ENCODE measurements at places on chromosomes 6 and 20.

DNA sequence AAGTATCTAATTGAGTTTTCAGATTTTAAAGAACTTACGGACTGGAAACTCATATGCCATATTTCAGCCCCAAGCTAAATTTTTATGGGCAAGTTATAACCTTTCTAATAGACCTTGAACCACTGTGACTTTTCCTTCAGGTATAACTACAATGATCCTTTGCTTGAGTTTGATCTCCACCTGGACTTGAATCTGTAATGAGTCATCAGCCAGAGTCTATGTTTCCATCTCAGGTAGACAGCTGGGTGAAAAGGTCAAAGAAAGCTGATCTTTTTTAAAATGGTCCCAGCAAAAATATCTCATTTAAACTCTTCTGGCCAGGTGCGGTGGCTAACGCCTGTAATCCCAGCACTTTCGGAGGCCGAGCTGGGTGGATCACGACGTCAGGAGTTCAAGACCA is 88.4 kb upstream of the SGK1 start:
- no peak for DNase-seq

DNA sequence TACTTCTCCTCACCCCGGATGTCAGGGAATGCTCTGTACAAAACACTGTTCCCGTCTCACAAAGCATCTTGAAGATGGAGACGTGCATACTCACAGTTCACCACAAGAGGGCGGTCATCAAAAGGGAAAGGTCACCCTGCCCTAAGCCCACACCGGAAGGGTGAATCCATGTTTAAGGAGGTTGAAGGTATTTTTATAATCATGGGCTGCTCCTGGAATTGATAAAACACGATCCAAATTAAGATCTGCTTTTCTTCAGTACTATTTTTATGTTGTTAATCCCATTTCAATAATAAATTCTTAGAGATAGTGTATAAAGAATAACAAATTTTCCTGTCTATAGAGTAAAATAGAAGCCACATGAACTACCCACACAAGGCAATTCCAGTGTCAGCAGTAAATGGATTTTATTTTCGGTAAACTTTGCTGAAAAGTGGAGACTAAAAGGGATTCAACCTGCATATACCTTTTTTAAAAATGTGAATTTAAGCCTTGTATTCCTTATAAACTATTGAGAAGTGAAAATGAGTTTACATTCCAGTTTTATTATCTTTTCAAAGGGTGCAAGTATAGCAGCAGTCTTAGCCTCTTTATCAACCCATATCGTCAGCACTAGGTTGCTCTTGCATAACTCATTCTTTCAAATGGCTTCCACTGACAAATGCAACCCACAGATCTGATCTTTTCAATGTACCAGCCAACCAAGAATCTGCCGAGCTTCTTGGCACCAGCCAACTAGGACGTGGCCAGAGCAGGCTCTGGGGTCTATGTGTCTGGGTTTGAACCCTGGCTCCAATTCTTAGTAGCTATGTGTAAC is 79.7 kb upstream of the MBOAT1 start:
- peak; percentile 83 for DNase-seq

DNA sequence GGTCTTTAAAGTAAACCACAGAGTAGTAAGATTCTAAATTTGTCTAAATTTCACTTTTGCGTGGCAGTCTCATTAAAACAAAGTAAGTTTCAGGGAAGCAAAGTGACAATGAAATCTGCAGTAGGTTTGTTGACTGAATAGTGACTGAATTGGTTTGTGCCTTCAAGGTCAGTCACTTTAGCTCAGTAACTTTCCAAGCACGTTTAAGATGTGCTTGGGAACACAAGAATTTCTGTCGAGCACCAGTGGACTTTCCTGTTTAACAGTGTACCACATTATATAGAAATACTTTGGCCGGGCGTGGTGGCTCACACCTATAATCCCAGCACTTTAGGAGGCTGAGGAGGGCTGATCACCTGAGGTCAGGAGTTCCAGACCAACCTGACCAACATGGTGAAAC is 1.7 kb upstream of the CD24 start:
- no peak for DNase-seq

DNA sequence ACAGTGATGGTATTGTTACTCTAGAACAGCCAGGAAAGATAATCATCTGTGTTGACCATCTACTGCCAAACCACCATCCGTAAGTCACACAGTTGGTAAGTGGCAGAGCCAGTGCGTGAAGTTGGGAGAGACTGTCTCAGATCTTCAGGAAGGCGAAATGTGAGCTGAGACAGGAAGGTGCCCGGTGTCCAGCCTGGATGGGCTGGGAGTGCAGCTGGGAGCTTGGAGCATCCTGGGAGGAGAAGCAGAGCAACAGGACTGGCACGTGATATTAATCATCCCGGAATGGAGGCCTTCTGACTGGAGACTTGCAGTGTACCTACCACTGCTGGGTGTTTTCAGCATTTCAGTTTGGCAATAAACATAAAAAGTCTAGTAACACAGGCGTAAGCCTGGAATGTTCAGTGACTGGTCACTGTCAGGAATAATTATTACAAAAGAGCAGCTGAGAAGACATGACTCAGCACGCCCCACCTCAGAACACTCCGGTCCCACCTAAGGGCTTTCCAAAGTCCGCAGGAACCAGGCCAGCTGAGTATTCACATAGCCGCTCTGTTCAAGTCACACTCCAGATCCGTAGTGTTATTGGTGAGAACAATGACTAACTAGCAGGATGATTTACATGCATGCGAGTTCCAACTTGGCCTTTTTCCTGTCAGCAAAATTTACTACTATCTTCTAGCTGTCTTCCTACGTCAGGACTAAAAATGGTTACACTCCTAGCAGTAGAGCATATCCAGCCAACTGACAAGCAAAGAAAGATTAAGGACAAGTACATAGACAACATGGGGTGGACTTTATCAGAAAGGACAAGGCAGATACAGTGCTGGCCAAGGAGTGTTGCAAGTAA is 45.1 kb upstream of the PNRC1 start:
- DNase-seq, result no peak

- DNase-seq, result peak; percentile 74
These were observed 16.7 kb downstream of the HMGN4 start for GRCh38 chr6:26554697-26555504.

DNA sequence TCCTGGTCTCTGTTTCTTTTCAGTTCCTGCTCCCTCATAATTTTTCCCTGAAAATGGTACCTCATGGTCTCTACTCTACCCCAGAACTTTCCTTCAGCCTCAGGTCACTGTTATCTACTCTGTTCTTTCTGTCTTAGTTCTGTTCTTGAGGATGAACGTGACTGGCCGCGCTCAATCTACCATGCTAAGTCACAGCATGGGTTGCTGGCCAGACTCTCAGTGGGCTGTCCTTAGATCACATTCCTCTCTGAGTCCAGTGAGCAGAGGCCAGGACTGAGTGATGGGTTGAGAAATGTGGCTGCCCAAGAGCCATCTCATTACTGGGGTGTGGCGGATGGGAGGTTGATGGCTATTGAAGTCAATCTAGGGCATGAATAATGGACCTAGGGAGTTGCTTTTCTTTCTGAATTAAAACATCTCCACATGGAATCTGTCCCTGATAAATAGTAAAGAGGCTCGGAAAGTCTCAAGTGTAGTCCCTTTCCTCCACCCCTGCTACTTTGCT is 164.0 kb upstream of the DTNBP1 start:
- no peak for DNase-seq

DNA sequence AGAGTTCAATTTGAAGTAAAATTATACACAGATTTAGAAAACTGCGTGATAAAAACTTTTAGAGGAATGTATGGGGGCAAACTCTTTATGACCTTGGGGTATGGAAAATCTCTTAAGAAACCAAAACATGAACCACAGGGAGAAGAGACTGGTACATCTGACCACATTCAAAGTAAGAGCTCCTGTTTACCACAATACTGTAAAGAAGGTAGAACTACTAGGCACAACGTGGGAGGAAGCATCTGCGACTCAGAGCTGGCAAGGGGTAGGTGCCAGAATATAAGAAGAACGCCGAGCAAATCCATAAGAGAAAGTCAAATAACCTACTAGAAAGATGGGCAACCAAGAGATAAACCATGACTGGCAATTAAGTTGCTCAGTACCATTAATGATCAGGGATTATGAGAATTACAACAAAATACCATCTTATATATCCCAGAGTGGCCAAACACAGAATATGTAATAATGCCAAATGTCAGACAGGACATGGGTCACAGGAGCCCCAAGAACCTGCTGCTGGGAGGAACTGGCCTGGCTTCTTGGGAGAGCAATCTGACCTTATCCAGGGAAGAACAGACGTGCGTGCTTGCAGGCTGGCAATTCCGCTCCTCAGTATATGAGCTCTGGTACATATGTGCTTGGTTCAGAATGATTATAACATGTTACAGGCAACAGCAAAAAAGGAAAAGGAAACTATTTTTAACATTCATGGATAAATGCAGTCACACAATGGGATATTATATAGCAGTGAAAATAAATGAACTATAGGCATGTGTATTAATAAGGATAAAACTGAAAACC is 50.2 kb downstream of the INSM1 start:
- no peak for DNase-seq

DNA sequence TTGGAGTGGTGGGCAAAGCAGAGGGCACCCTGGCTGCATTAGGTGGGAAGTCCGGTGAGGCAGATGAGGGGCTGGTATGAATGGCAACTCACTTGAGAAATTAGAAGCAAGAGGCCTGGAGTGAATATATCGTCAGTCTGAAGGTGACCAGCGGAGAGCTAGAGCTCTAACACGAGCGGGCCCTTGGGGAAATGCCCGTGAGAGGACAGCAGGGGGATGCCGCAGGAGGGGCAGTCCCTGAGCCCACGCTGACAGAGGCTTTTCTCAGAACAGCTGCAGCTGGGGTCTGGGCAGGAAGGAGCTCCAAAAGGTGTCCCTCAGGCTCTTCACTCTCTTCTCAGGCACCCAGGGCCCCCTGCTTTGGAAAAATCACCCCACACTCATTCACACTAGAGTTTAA is 32.0 kb upstream of the CD93 start:
- DNase-seq, result no peak

GRCh38 chr6:28585335-28585734 is 59.7 kb downstream of the GPX5 start:
- no peak for DNase-seq

GRCh38 chr20:6920991-6921613 is 153.6 kb downstream of the BMP2 start:
- no peak for DNase-seq

DNA sequence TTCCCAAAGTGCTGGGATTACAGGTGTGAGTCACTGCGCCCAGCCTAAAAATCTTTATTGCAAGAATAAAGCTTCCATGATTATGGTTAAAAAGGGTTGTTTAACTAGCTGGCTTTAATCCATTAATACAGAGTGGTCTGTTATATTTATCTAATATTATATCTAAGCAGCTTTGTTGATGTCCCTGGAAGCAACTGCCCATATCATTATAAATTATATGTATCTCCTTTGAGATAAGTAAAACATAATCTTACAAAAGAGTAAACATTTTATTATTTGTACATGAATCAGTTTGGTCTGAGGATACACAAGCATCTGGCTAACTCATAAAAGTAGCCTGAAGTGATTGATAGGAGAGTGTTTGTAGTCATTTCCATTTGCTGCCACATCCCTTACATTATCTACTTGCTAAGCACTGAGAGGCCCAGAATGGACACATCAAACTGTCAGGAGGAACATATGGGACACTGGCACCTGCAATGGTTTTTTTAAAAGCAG is 46.9 kb downstream of the TRAF3IP2 start:
- DNase-seq, result no peak

DNA sequence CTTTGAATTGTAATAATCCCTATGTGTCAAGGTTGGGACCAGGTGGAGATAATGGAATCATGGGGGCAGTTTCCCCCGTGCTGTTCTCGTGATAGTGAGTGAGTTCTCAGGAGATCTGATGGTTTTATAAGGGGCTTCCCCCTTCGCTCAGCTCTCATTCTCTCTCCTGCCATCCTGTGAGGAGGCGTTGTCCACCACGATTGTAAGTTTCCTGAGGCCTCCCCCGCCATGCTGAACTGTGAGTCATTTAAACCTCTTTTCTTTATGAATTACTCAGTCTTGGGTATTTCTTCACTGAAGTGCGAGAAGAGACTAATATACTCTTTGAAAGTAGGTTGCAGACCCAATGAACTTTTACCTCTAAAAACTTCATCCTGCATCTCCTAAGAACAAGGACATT is 39.2 kb upstream of the KCNG1 start:
- peak; percentile 65 for DNase-seq

DNA sequence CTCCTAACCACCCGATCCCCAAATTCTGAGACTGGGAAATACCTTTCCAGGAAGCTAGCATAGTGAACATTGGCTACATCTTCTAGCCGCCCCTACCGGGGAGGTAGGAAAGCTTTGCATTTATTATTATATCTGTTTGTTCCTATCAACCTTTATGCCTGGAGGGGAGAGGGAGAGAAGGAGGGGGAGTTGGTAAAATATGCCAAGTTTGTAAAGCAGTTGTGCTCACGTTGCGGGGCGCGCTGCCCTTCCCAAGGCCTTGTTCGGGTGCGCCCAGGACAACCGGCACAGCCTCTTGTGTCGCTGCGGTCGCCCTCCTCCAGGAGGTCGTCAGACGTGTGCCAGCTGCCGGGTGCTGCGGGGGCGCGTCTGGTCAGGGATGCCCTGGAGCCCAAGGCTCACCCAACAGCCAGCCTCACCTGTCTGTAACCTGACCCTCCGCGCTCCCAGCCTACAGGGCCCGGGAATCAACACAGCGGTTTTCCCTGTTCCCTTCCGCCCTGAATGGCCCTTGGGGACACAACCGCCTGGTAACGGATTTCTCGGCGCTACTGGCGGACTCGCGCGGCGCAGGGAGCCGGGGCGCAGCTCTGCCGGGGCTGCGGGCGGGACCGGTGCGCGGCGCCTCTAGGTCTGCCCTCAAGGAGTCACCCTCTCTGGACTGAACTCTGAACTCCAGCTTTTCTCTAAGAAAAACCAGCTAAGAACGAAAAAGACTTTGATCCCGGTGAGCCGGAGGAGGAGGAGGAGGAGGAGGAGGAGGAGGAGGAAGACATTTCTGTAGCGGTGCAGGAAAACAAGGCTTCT is 1.1 kb upstream of the OVOL2 start:
- DNase-seq, result no peak

DNA sequence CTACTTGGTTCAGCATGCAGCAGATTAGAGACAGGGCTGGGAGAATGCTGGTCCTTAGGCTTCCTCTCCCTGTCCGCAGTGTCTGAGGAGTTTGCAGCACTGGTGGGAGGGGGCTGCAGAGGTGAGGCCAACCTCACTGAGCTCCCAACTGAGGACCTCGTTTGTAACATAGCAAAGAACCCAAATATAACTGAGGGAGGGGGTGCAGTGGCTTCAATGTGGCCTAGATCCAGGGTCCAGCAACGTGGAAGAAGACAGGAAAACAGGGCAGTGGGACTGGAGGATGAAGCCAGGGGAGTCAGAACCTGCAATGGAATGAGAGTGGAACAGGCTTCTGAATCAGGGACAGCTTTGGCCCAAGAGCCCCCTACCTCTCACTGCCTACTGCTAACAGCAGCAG is 84.3 kb upstream of the MAFB start:
- DNase-seq, result no peak

GRCh38 chr6:148395583-148396101 is 53.0 kb downstream of the SASH1 start:
- no peak for DNase-seq
